Endothelial cell (in vitro differentiated cells): ENCODE measurements at places on chromosomes 12 and 14.

DNA sequence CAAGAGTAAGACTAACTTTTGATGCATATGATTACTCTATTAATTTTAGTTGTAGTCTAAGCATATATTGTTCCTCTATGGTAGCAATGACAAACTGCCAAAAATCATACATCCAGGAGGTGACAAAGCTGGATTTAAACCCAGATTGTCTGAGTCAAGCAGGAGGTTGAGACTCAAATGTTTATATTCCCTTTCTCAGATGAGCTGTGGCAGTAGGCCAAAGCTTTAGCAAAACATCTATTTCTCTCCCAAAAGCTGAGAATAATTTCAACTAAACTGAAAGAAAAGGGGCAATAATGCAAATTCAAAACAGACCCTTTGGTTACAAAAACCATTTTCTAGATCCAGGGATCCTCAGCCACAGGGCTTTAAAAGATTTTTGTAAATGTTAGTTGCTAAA, 173.6 kb downstream of the SEC23A start:
- DNase-seq = no peak

- no peak for DNase-seq
These were observed 169.4 kb downstream of the DACT1 start for GRCh38 chr14:58807191-58807590.

GRCh38 chr12:94304566-94305061, 155.1 kb downstream of the CEP83 start:
- DNase-seq = no peak

DNA sequence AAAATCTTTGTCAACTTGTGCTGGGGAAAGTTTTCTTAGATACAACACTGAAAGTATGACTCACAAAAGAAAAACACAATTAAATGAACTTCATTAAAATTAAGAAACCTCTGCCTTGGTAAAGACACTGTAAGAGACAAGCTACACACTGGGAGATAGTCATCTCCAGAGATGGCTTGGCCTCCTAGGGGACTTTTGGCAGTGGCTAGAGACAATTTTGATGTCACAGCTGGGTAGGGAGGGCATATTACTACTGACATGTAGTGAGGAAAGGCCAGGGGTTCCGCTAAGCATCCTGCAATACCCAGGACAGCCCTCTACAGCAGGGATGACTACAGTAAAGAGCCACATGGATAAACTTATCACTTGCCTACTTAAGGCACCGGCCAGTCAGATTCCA, 8.7 kb upstream of the RNASE4 start:
- DNase-seq = no peak

GRCh38 chr12:4450551-4451112, 5.0 kb upstream of the FGF6 start:
- no peak for DNase-seq

DNA sequence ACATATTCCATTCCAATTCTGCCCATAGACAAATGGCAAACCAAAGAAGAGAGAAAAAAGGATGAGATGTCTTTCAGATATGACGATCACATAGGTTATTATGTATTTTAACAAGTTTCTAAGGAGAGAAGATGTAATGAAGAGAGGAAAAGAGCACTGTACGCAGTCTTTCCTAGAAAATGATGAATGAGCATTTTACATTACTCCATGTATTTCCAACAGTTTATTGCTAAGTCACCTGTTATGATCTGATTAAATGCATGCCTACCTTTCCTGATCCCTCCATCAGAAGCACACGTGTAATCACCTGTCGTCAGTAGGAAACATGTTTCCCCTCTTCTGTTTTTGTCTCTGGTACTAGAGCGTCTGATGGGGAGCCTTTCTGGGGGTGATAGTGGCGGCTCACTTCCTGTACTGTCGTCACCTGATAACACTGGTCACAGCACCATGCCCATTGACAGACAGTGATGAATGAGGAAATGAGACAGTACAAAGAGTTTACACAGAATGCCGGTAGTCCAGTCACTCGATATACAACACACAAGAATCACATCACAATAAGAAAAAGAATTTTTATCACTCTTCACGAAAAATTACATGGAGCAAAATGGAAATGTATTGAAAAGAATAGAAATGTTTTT, 161.6 kb downstream of the KCNC2 start:
- DNase-seq = no peak
